Fibroblast of lung (primary cell): ENCODE measurements at places on chromosomes 6 and 20.

GRCh38 chr6:54244430-54244829 is 63.8 kb upstream of the TINAG start:
- DNase-seq: peak; percentile 30

- no peak for DNase-seq
These were observed 8.2 kb upstream of the RAE1 start for GRCh38 chr20:57342829-57343228.

DNA sequence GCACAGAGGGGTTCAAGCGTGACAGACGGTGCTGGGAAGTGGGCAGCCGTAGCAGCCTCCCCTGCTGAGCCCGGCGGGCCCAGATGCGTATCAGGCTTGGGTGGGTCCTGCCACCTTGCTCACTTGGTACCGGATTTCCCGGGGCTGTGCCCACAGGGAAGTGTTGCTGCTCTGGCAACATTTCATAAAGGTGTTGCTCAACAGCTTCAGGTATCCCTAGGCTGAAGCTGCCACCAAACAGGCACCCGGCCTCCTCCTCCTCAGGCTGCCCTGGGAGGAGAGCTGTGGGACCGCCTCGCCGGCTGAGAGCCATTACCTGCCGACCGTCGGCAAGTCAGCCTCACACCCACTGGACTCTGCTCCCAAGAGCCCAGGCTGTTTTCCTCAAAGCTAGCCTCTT is 11.5 kb downstream of the PSMG4 start:
- no peak for DNase-seq

- peak; percentile 46 for DNase-seq
These were observed 5.8 kb downstream of the HDGFL1 start for GRCh38 chr6:22575190-22575589.

GRCh38 chr6:16876201-16876600 is 114.9 kb upstream of the ATXN1 start:
- no peak for DNase-seq
